KG1 (cell line): ENCODE measurements at places on chromosomes 16 and 17.

DNA sequence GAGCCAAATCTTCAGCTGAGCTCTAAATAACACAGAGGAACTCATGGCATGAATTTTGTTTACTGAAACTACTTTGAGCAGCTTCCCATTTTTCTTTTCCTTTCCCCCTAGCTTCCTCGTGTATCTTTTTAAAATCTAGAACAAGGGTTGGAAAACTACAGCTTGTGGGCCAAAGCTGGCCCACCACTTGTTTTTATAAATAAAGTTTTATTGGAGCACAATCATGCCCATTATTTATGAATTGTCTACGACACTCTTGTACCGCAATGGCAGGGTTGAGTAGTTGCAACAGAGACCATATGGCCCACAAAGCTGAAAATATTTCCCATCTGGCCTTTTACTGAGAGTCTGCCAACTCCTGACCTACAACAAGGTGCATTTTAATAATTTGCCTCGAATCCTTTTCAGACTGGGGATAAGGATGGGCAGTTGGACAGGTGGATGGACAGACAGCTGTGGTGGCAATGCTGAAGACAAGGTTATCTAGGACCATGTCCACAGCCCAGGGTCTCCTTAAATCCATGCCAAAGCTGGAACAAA is 87.7 kb downstream of the RMI2 start:
- DNase-seq: no peak

DNA sequence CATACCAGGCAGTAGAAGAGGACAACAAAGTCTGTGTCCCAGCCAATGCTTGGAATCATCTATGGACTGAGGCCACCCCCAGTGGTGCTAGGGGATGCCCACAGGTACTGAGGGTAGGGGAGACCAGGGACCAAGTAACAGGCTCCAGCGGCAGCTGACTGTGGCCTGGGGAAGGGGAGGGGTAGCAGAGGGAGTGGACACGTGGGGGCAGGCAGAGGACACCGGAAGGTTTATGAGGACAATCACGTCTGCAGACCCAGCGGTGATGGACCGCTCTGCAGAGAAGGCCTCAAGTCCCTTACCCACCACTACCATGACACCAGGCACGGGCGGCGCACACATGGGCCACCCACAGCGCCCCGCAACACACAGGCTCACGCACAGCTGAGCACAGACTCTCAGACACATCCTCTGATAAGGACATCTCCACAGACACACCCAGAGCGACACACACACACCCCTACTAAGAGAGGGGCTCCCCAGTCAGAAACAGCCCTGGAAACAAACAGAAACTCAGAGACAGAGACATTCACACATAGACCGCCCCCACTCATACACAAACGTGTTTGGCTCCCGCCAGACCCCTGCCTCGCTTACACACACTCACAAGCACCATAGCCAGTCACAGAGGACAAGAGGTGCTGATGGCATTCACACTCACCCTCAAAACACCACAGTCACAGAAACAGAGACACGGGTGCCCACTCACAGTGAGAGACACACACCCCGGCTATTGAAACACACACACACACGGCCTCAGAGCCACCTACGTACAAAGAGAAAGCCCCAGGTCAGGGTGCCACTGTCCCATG is 35.8 kb downstream of the SRCIN1 start:
- DNase-seq: no peak

GRCh38 chr17:81294512-81295030 is 536 bp downstream of the SLC38A10 start:
- no peak for DNase-seq

DNA sequence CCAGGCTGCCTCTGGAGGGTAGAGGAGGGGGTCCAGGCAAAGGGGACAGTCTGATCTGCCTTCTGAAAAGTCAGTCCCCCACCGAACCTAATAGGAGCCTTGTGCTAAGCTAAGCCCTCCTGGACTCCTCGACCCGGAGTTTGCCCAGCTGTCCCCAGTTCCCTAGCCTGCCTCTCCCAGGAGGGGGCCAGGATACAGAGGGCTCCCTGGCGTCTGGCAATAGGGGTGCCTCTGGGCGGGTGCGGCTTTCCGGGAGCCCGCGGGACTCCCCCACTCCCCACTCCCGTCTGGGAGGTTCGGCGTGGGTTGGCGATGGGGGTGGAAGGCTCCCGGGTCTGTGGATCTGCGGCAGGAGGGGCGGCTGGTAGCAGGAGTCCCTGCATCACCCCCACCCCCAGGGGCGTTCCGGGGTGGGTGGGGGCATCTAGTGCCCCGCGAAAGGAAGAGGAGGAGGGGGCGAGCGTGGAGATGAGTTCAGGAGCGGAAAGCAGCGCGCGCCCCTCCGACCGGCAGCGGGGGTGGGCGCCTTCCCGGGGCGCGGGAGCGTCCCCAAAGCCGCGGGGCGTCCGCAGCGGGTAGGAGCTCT is 1.2 kb downstream of the GSG1L start:
- DNase-seq: no peak

- DNase-seq: no peak
Measured at GRCh38 chr16:63283721-63284120, 1247.5 kb upstream of the CDH8 start.
